Foreskin melanocyte (primary cell): ENCODE measurements at places on chromosomes 5 and 9.

DNA sequence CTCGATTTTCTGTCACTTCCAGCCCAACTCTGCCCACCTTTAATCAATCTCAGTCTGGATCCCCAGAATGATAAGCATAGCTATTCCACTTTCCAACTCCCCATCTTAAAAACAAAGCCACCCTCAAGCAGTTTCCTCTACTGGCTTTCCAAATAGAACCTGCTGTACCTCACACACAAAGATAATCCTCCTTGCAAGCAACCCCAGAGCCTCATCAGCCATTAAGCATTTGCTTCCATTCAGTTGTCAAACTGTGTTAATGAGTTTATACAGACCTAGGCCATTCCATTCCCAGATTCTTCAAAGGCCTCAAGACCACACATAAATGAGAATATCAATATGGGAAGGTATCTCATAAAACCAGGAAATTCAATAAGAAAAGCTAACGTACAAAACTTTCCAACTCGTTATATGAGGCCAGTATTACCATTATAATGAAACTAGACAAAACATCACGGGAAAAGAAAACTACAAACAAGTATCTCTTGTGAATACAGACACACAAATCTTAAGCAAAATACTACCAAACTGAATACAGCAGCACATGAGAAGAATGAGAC, 86.8 kb downstream of the DROSHA start:
- DNase-seq, result no peak

DNA sequence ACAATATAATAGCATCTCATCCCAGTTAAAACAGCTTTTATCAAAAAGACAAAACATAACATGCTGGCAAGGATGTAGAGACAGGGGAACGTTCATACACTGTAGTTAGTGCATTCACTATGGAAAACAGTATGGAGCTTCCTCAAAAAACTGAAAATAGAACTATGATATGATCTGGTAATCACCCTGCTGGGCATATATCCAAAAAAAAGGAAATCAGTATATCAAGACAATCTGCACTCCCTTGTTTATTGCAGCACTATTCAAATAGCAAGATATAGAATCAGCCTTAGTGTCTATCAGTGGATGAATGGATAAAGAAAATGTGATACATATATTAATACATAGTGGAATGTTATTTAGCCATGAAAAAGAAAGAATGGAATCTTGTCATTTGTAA, 88.5 kb downstream of the PBX3 start:
- no peak for DNase-seq

- DNase-seq, result no peak
These were observed 19.7 kb upstream of the F2R start for GRCh38 chr5:76696251-76696650.

DNA sequence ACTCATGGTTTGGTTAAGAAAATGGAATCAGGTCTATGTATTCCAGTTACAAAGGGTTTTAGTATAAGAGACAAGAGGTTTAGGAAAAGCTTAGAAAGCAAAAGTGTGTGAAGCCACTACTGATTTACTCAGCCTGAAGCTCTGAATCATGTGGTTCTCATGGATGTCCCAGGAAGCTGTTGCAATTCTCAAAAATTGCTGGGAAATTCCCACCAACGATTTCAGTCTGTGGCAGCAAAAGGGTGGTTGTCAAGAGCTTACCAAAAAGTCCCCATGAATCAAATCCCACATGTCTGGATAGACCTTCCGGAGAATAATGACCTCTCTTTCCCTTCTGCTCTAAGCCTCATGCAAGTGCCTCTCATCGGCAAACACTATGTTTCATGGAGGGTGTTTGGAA, 929.9 kb downstream of the TLE4 start:
- DNase-seq, result peak; percentile 35
